Thymus (tissue), 14 donors: ENCODE measurements at places on chromosomes 6 and 20. TPM values are rescaled to one million over a fixed set of nuclear protein-coding genes. Genes with fewer than 3 reads are reported as not detected.

PPP1R16B gene
- polyA plus RNA-seq, result 13.8 TPM

TRIM31 gene
- 1.4 TPM for polyA plus RNA-seq

- peaks cover 65% of the 10 kb centered on the region for H3K27me3 ChIP-seq
- H3K4me1 ChIP-seq, result peaks cover 16% of the 10 kb centered on the region
- H3K4me3 ChIP-seq, result no peak overlapping the region
- no peaks in the 10 kb centered on the region for H3K36me3 ChIP-seq
- H3K27ac ChIP-seq, result no peak overlapping the region
Observed at GRCh38 chr6:106972500-106972899, 2.0 kb downstream of the CD24 start.

- H3K36me3 ChIP-seq, result peaks cover 45% of the 10 kb centered on the region
- H3K27ac ChIP-seq, result no peak overlapping the region
- no peaks in the 10 kb centered on the region for H3K4me1 ChIP-seq
- H3K4me3 ChIP-seq, result no peak overlapping the region
Observed at GRCh38 chr6:82217018-82217586, 30.4 kb downstream of the IBTK start.

- H3K27me3 ChIP-seq, result peaks cover 10% of the 10 kb centered on the region
- H3K27ac ChIP-seq, result no peak overlapping the region
- H3K4me1 ChIP-seq, result no peaks in the 10 kb centered on the region
- no peaks in the 10 kb centered on the region for H3K36me3 ChIP-seq
- no peak overlapping the region for H3K4me3 ChIP-seq
- DNase-seq, result no peak
Observed at GRCh38 chr20:36441416-36441815, 99.9 kb upstream of the MYL9 start.

DNA sequence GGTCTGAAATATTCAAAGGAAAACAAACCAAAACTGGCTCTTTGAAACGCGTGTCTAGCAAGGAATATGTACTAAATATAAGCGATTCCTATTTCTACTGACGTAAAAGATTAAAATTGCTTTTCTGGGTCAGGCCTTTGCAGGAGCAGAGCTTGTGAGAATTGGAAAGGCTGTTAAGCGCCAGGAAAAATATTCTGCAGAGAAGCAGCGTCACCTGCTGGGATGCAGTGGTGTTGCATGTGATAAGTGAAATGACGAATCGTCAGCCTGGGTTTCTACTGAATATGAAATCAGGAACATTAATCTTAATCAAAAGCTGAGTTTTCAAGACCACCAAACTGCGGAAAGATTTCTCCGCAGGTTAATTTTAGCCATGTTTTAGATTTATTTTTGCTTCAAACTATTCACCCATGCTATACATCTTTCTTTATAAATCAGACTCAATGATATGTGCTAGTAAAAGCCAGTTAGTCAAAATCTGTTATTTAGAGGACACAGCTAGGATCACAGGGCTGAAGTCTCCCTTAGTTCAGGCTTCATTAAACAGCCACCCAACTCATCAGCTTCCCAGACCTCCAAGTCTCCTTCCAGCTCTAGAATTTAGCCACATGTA is 67.4 kb downstream of the ALDH8A1 start:
- H3K4me3 ChIP-seq, result no peak overlapping the region
- no peaks in the 10 kb centered on the region for H3K4me1 ChIP-seq
- H3K27me3 ChIP-seq, result no peaks in the 10 kb centered on the region
- H3K36me3 ChIP-seq, result no peaks in the 10 kb centered on the region
